ENCODE measurements at places on chromosomes 2 and 18. TPM values are rescaled to one million over a fixed set of nuclear protein-coding genes. Genes with fewer than 3 reads are reported as not detected.

- no peak for DNase-seq
These were observed 233.7 kb upstream of the NCKAP5 start for GRCh38 chr2:133801946-133802345.

DNA sequence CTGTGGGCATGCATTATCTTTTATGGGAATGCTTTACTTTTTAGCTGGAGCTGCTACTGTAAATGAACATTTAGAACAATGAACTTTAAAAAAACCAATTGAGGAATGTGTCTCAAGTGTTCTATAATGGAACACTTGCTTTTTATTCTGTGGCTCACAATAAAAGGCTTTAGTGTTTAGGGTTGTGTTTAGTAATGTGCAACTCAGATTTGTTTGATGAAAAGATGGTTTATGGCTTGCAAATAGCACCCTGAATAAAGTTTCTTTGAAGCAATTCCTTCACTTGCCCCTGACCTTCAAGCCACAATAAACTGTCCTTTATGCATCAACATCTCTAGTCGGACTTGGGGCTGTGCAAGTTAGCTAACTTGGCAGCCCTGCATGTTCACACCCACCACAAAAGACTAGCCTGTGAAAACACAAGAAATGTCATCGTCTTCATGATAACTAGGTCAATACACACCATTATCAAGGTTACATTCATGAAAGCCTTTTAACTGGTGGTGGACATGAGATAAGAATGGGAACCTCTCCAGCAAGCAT is 98.7 kb downstream of the MYO1B start:
- no peak for DNase-seq

COLEC11 gene
- polyA plus RNA-seq, result 3.7 TPM

DNA sequence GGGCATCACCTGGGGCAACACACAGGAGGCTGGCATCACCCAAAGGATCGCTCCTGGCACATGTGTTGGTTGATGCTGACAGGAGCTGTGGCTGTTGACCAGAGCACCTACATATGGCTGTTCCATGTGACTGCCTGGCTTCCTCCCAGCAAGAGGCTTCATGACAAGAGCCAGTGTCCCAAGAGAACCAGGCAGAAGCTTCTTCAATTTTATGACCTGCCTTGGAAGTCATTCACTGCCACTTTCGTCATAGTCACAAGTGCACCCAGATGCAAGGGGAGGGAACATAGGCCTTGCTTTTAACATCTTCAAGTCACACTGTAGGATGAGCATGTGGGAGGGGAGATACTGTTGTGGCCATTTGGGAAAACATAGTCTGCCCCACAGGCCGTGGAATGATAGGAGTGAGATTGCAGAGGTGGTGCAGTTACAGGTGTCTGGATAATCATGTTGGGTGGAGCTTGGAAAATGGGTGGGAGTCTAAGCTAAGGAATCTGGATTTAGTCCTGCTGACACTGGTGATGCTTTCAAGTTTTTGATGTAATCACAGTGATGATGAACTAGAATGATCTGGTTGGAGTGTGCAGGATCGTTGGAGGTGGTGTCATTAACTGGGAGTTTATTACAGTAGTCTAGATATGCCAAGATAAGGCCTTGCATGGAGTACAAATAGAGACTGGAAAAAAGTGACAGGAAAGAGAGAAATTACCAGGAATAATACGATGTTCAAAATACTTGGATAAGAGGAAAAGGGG is 107.0 kb downstream of the RAPGEF4 start:
- DNase-seq, result no peak

EMX1 gene
- polyA plus RNA-seq, result 0.38 TPM

- DNase-seq, result no peak
These were observed 8.5 kb downstream of the PROC start for GRCh38 chr2:127426501-127427354.

DNA sequence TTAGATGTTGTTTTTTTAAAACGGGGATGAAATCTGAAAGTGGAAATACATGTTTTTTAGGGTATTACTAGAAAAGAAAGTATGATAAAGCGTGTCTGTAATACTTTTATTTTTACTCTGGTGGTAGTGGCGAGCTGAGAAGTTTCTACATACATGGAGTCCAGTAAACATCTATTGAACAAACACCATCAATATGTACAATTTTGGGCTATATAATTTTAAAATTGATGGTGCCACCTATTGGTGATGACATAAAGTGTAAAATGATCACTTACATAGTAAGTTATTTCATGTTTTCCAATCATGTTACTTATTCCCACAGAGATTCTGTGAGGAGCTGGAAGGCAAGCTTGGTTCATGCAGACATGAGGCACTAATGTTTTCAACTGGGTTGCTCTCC is 31.5 kb upstream of the NFE2L2 start:
- peak; percentile 25 for DNase-seq

HAAO gene
- polyA plus RNA-seq, result 32.3 TPM

TM4SF20 gene
- 0.06 TPM for polyA plus RNA-seq

DNA sequence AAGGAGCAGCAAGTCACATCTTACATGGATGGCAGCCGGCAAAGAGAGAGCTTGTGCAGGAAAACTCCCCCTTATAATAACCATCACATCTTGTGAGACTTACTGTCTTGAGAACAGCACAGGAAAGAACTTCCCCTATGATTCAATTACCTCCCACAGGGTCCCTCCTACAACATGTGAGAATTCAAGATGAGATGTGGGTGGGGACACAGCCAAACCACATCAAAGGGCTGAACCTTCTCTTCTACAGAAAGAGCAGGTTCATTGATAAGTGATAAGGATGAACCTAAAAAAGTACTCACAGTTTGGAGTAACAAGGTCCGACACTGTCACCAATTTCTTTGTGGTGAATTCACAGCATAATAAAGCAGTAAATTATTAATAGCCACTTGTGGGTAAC is 422.2 kb upstream of the FSIP2 start:
- DNase-seq, result no peak

IHH gene
- 2.3 TPM for polyA plus RNA-seq

GRCh38 chr2:40204268-40204667 is 247.6 kb downstream of the SLC8A1 start:
- DNase-seq, result no peak

NEB gene
- polyA plus RNA-seq, result 5.6 TPM

DNA sequence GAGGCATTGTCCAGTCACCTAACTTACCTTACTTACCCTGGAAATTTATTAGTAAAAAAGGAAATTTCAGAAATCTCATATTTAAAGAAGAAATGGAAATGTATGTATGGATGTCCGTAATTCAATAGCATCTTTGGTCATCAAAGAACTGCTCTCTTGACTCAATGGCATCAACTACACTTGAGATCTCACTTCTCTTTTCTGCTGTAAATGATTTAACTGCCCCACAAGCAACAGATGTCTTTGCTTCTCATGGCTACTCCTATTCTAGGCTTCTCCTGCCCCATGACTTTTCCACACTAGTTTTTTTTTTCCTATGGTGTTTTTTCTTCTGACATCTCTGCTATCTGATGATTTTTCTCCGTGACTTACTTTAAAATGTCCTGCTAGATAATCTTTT is 34.0 kb upstream of the ERMN start:
- DNase-seq, result no peak

DNA sequence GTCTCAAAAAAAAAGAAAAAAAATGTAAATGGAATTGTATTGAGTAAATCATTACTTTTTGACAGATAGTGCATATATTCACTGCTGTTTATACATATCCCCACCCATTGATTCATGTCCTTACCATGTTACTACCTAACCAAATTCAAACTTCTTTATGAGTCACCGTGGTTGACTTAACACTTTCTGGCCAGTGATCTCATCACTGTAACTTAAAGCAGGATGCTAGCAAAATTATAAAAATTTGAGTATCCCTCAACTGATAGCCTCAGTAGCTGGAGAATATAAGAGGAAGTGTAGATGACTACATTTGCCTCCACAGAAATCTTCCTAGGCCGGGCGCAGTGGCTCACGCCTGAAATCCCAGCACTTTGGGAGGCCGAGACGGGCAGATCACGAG is 13.4 kb downstream of the CNOT9 start:
- no peak for DNase-seq

- no peak for DNase-seq
These were observed 701.8 kb downstream of the SUCLG1 start for GRCh38 chr2:83757329-83757728.

DNA sequence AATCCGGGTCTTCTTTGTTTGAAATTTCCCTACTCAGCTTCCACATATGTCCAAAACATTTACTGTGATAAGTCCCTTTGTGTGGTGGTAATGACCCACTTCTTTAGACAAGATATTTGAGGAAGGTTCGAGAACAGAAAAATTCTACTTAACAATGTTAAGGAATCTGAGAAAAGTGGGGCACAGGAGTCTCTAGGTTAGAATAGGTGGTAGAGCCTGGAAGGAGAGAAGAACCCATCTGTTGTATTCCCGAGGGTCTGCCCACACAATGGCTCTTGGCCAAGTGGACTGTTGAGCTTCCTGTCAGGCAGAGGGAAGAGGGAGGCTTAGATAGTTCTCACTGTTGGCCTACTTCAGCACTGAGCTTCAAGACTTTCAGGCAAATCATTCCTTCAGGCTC is 4.3 kb downstream of the IGFBP2 start:
- DNase-seq, result no peak

MC4R gene
- 0.72 TPM for polyA plus RNA-seq

- DNase-seq, result no peak
These were observed 64.8 kb downstream of the ST3GAL5 start for GRCh38 chr2:85823951-85824350.

PLEK gene
- polyA plus RNA-seq, result 10.3 TPM

Measured in left lung (tissue), 14 donors.